ENCODE measurements at places on chromosomes 13 and 19.

GRCh38 chr13:113949546-113949945 lies 24.3 kb downstream of the C13orf46 start:
- DNase-seq, result no peak

- no peak for DNase-seq
Observed at GRCh38 chr13:30862707-30863106, 43.4 kb upstream of the MEDAG start.

DNA sequence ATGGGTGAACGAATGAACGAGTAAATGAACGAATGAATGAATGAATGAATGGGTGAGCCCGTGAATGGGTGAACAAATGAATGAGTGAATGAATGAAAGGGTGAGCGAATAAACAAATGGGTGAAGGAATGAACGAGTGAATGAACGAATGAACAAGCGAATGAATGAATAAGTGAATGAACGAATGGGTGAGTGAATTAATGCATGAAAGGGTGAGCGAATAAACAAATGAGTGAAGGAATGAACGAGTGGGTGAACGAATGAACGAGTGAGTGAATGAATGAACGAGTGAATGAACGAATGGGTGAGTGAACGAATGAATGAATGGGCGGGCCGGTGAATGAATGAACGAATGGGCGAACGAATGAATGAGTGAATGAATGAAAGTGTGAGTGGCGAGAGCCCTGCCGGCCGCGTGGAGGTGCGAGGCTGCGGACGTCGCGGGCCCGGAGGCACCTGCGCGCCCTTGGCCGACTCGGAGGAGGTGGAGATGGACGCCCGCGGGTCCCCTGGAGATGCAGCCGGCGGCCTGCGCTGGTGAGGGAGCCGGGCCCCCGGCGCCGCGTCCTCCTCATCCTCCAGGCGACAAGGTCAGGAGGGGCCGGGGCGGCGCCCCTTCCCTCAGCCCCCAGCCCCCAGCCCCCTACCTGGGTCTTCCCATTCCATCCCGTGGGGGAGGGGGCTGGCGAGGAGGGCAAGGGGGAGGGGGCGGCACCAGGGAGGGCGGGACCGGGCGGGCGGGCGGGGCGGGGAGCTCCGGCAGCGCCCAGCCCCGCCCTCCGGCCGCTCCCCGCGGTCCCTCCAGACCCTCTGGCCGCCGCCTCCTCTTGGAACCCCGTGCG lies 15.4 kb downstream of the ANKRD24 start:
- DNase-seq, result no peak

DNA sequence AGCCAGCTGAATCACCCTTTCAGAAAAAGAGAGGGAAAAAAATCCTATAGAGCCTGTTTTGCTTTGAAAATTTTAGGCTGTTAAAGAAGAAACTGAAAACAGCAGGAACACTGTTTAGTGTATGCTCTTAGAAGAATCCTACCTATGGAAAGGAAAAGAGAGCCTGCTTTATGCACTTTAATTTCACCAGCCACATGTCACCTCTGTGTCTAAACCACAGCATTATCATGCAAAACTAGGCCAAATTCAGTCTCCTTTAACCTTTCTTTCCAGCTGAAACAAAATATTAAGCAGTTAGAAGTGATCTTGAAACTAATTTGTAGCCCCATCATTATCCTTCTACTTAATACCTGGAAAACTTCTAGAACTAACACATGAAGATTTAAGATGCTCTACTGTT lies 97.2 kb upstream of the MAB21L1 start:
- no peak for DNase-seq

- no peak for DNase-seq
Observed at GRCh38 chr13:44063881-44064280, 184.2 kb downstream of the LACC1 start.

DNA sequence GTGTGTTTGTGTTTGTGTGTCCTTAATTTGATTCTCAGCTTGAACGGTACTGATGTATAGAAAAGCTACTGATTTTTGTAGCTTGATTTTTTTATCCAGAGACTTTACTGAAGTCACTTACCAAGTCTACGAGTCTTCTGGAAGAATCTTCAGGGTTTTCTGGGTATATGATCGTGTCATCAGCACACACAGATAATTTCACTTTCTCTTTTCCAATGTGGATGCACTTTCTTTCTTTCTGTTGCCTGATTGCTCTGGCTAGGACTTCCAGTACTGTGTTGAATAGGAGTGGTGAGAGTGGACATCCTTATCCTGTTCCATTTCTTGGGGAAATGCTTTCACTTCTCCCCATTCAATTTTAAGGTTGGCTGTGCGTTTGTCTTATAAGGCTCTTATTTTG lies 7.9 kb upstream of the LILRB1 start:
- no peak for DNase-seq
